PC-3 (cell line): ENCODE measurements at places on chromosomes 13 and 19. TPM values are rescaled to one million over a fixed set of nuclear protein-coding genes. Genes with fewer than 3 reads are reported as not detected.

GRCh38 chr13:44507639-44508038 is 68.5 kb downstream of the TSC22D1 start:
- H3K27me3 ChIP-seq = no peaks in the 10 kb centered on the region
- no peak overlapping the region for H3K27ac ChIP-seq
- H3K4me1 ChIP-seq = no peaks in the 10 kb centered on the region
- H3K36me3 ChIP-seq = no peaks in the 10 kb centered on the region

GRCh38 chr19:38059897-38060296 is 152.9 kb downstream of the SIPA1L3 start:
- no peak overlapping the region for H3K4me3 ChIP-seq
- no peaks in the 10 kb centered on the region for H3K27me3 ChIP-seq
- H3K4me1 ChIP-seq = peaks cover 34% of the 10 kb centered on the region
- H3K27ac ChIP-seq = no peak overlapping the region
- DNase-seq = no peak

Gene SLC7A9
- not detected in 2 replicates for total RNA-seq

Gene LYPD5
- 0.35 and 6.8 TPM in 2 replicates for total RNA-seq

- no peaks in the 10 kb centered on the region for H3K27me3 ChIP-seq
- H3K36me3 ChIP-seq = no peaks in the 10 kb centered on the region
- peaks cover 49% of the 10 kb centered on the region for H3K4me1 ChIP-seq
- H3K4me3 ChIP-seq = no peak overlapping the region
- DNase-seq = no peak
Measured at GRCh38 chr19:45780448-45781213, 1.7 kb downstream of the DMPK start.

- no peak overlapping the region for H3K27ac ChIP-seq
- H3K27me3 ChIP-seq = no peaks in the 10 kb centered on the region
- H3K4me1 ChIP-seq = no peaks in the 10 kb centered on the region
- peak; percentile 47 for DNase-seq
- H3K4me3 ChIP-seq = no peak overlapping the region
- H3K36me3 ChIP-seq = no peaks in the 10 kb centered on the region
Measured at GRCh38 chr19:53813996-53814395, 10.1 kb downstream of the NLRP12 start.
